Coronary artery (tissue), 2 donors: ENCODE measurements at places on chromosomes 3 and 15.

- no peak for DNase-seq
These were observed 8.2 kb upstream of the TM6SF1 start for GRCh38 chr15:83099290-83099689.

GRCh38 chr15:81506071-81506470 lies 132.1 kb upstream of the TMC3 start:
- DNase-seq, result no peak

GRCh38 chr3:195070336-195070735 lies 200.6 kb downstream of the XXYLT1 start:
- no peak for DNase-seq

GRCh38 chr3:31671451-31671850 lies 138.7 kb downstream of the STT3B start:
- no peak for DNase-seq

- DNase-seq, result no peak
These were observed 199.8 kb upstream of the ALCAM start for GRCh38 chr3:105166893-105167292.

- no peak for DNase-seq
These were observed 4.1 kb upstream of the CHST14 start for GRCh38 chr15:40466426-40467260.

- no peak for DNase-seq
These were observed 22.0 kb upstream of the COL6A5 start for GRCh38 chr3:130323503-130323902.

- no peak for DNase-seq
These were observed 7.5 kb downstream of the SOX14 start for GRCh38 chr3:137771401-137772213.

DNA sequence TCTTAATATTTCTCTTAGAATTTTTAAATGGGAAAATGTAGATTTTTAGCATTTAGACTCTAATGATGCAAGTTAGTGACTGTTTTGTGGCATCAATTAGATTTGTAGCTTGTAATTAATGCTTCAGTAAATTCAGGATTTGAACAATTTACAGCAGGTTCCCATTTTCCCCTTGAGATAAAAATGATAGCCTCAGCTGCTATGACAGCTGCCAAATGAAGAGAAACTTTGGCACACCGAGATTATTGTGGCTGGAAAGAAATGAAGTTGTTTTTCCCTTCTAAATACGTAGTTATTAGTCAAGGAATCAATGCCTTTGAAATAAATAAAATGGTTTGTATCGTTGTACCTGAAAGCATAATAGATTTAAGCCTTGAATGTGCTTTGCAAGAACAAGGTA lies 206.4 kb upstream of the P2RY1 start:
- DNase-seq, result no peak

- no peak for DNase-seq
These were observed 894.6 kb downstream of the PLOD2 start for GRCh38 chr3:145266368-145266767.

- DNase-seq, result no peak
These were observed 184.9 kb upstream of the LPP start for GRCh38 chr3:187968883-187969580.

GRCh38 chr15:62656071-62656470 lies 386.5 kb upstream of the TPM1 start:
- no peak for DNase-seq
